SHP77 (cell line): ENCODE measurements at places on chromosomes 2 and 18.
A peak's percentile ranks its signal among the peaks of the same experiment; 100 is the strongest.

GRCh38 chr2:100900156-100900795 is 80.3 kb downstream of the NPAS2 start:
- DNase-seq = no peak

DNA sequence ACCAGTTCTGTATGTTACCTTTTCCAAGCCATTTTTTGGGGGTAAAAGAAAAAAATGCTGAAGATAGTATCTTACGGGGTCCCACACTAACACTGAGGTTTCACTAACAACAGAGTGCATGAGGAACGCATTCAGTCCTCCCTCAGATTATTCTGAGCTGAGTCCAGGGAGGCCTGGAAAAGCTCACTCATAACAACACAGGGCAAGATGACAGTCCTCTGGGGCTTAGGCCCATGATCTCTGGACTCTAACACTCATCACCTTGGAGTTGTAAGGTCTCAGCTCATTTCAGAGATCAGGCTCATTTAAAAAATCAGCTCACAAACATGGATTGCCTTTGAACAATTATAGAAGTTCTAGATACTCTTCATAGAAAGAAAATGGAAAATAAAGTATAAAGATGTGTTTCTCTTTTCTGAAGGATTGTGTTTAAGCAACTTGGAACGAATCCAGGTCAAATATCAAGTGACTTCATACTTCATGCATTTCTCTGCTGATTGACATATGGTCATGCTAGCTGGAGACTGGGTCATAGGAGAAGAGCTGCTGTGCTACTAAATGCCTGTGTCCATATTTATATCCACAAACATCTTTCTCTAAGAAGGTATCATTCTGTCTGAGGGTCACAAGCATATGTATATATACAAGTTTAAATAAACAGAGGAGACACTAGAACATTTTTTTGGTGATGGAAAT is 265.8 kb downstream of the ALK start:
- DNase-seq = no peak

DNA sequence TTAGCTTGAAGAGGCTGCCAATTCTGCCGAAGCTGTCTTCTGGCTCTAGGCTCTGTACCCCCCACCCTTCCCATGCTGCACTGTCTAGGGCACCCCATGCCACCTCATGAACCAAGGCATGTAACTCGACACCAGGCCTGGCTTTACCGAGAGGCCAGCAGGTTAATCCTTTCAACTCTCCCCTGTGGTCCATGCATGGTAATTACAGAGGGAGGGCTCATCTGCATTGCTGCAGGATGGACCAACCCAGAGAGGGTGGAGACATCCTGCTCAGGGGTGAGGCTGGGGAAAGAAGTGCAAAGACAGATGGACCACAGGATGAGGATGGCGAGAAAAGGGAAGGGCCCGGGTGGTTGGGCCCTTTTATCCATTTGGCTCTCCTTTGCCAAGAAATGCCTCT is 65.8 kb downstream of the KCTD1 start:
- no peak for DNase-seq

DNA sequence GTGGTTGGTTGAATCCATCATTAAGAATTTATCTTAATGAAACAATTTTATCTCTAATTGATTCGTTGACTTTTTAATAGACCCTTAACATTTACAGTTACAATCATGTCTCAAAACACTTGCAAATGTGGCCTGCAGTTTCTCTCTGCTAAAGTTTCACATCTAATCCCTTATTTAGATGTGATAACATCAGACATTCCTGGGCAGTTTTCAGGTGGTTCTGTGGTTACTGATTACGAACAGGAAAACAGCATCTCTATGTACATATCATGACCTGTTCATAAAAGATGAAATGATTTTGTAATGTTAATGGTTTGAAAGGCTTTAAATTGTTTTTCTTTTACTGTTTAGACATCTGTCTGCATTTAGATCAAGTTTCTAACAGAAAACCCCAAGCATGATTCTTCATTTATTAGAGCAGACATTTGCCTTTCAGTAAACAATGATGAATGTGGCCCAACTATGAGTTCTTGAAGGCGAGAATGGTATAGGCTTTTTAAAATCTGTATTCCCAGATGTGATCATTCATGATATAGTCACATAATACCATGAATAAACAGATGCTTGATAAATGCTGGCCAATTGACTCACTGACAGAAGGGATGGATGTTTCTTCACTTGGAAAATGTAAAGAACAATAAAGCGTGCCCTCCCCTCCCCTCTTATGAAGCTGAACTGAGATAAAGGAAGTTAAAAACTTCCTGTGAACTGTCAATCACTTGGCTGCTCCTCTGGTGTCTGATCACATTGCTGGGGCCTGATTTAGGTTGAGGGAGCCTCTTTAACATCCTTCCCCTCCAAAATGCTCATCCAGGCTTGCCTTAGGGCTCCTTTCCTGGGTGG is 3.5 kb downstream of the CAPN14 start:
- DNase-seq = no peak

GRCh38 chr2:7525746-7526145 is 608.5 kb downstream of the RNF144A start:
- no peak for DNase-seq

DNA sequence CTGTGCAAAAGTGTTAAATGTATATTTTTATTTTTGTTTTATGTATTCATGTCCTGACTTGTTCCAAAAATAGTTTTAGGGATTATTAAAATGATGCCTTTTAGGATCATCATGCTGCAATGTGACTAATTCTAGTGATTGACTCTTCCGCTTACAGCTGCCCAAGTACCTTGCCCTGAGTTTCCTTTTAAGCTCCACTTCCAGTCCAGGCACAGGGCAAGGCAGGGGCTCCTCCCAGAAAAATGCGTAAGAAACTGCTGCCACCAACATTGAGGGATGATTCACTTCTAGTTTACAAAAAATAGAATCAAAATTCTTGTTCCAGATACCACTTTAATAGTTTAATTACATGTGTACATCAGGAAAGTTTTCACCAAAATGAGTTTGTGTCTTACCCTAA is 116.4 kb downstream of the IRS1 start:
- DNase-seq = no peak

- DNase-seq = no peak
These were observed 2.8 kb downstream of the HNMT start for GRCh38 chr2:137967042-137967441.

DNA sequence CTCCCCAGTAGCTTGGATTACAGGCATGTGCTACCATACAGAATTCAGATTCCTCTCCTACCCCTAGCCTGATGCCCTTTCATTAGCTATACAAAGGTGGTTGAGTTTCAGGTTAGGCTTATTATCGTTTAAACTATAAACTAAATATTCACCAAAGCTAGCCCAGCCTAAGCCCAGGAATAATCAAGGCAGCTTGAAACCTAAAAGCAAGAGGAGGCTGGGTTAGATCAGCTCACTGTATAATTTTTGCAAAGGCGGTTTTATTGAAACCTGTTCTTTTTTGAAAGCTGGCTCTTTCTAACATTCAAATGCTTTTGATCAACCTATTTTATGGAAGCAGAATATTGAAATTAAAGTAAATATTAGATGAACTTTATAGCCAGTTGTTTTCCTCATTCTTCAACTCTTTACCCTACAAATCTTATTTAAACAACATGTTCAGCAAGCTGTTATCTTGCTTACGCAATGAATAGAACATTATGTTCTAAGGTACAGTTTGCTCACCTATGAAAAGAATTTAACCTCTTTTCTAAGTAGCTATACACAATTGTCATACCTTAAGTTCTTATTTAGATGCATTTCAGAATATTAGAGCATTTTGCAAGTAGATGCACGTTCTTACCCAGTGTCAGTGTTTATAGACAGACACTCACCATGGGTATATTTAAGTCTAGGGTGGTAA is 241.6 kb downstream of the NEDD4L start:
- DNase-seq = no peak

DNA sequence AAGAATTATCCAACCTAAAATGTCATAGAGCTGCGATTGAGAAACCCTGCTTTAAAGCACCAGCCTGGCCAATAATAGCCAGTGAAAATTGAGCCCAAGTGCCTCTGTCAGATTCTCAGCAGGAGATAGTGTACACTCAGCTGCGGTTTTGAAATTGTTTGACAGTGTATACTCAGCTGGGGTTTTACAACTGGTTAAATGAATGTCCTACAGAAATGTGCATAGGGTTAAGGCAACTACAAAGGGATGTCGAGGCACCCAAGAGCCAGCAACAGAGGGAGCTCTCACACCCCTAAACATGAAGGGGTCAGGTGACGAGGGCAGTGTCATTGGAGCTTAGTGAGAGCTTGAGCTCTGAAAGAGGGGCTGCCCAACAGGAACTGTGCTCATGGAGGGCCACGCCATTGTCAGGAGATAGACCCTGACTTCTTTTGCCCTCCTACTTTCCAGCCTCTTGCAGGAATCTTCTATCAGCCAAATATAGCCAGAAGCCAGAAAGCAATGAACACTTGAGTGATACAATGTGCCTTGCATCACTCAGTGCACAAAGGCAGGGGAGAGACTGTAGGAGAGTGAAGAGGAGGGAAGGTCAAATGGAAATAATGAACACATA is 15.1 kb downstream of the ACTG2 start:
- DNase-seq = peak; percentile 87

- DNase-seq = no peak
These were observed 33.9 kb downstream of the FN1 start for GRCh38 chr2:215401896-215402379.

DNA sequence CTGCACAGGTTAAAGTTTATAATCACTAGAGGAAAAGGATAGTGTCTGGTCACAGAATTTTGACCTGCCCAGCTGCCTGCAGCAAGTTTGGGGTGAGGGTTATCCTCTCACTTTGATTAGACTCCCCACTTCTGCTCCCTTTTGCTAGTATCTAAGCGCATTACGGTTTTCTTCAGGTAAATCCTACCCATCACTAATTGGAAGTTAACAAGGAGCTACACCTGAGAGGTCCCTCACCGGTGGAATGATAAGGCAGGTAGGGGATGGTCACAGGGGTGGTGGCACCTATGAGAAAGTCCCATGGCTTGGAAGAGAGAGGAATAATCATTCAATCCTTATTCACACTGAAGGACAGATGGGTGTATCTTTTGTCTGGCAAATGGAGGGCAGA is 7.6 kb downstream of the BCL2 start:
- no peak for DNase-seq

DNA sequence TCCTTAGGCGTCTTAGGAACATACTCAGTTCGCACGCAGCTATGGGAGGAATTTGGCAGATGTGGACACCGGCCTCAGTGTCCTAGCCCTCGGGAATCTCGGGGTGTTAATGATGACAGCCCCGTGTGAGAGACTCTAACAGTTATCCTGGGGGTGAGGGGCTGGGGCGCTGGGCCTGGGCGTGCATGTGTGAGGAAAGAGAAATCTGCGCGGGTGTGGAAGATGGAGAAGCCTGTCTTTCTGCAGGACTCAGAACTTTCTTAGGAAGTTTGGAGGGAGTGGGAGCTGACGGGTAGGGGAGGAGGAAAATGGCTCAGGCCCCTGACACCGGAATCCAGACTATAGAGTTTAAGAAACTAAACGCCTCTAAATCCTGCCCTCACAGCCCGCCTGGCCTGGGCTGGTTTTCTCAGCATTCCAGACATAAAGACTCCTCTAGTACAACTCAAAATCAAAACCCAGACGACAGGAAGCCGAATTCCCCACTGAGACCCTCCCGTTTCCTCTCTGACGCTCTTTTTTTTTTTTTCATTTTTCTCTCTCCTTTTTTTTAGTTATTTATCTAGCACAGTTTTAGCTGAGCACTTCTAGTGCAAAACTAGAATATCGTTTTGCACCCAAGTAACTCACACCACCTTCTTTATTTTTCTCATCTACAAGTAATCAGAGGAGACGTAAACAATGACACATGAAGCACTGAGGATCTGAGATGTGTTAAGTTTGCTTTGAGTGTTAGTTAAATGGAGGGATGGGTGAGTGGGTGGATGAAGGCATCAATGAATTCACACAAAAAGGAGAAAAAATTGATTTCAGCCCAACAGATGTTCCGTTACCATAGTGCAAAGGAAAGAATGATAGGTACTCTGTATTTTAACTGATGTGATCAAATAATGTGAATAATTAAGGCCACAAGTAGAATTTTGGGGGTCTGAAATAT is 1.2 kb upstream of the HAAO start:
- no peak for DNase-seq

GRCh38 chr2:183284606-183285005 is 160.4 kb downstream of the NUP35 start:
- DNase-seq = no peak

DNA sequence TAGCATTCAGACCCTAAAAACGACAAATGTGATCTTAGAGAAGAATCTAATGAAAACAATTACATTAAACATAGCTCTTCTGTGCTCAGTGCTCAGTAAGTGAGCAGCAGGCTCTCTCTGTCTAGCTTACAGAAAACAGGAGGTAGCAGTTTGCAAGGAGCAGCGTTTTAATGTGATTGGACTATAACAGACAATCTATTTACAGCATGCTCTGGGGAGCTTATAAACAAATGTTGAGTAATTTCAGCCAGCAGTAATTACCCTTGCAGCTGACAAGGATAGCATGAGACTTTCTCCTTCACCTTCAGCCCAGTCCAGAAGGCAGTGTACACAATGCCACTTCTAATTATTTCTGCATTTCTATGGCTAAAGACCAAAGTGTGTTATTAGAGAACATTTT is 270.4 kb downstream of the FIGN start:
- no peak for DNase-seq

DNA sequence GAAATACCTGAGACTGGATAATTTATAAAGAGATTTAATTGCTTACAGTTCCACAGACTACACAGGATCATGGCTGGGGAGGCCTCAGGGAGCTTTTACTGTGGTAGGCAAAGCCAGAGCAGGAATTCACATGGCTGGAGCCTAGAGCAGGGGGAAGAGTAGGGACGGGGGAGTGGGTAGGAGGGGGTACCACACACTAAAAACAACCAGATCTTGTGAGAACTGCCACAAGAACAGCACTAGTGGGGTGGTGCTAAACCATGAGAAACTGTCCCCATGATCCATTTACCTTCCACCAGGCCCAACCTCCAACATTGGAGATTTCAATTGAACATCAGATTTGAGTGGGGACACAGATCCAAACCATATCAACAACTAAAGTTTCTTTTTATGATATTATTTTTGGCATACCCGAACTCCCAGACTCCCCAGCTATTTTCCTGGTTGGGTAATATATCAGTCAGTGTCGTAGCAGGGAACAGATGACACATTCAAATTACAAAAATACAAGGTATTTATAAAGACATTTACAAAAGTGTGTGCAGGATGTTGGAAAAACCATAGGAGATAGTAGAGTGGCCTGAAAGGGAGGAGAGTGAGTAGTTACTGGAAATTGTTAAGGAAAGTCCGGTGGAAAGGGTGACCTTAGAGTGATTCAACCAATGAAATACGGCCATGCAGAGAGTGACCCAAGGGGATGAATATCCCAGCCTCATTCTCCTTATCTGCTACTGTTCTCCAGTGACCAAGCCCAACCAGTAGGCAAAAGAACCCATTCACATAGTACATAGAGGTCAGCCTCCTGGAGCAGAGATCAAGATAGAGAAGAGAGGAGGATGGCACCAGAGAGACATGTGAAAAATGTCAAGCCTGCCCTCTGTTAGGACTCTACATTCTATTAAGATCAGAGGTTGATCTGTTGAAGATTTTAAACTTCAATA is 8.8 kb downstream of the RPL37A start:
- no peak for DNase-seq
